Activated CD8-positive, alpha-beta memory T cell treated with anti-CD3 and anti-CD28 coated beads for 24 hours (primary cell): ENCODE measurements at places on chromosomes 4 and X.

GRCh38 chr4:82984459-82984858 is 26.2 kb downstream of the LIN54 start:
- DNase-seq: no peak

GRCh38 chrX:38798956-38799355 is 2.3 kb upstream of the MID1IP1 start:
- DNase-seq: no peak

DNA sequence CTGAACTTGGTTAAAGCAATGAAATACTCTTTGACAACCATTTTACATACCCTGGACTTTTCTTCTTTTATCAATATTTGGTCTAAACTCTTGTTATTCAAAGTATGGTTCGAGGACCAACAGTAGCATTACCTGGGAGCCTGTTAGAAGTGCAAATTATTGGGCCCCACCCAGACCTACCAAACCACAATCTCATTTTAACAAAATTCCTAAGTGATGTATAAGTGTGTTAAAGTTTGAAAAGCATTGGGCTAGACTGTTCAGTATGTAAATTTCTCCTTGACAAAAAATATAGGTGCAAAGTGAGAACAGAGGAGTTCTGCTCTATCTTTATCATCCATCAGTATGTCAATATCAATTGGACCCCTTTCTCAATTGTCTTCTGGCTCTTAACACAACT is 67.1 kb downstream of the PGRMC1 start:
- DNase-seq: no peak

GRCh38 chrX:118047446-118048186 is 69.0 kb downstream of the KLHL13 start:
- no peak for DNase-seq

- DNase-seq: no peak
Measured at GRCh38 chr4:15186149-15186548, 183.9 kb downstream of the CPEB2 start.
